ENCODE measurements at places on chromosomes 11 and 22.

GRCh38 chr11:2531987-2532703 lies 87.3 kb downstream of the KCNQ1 start:
- DNase-seq, result no peak

DNA sequence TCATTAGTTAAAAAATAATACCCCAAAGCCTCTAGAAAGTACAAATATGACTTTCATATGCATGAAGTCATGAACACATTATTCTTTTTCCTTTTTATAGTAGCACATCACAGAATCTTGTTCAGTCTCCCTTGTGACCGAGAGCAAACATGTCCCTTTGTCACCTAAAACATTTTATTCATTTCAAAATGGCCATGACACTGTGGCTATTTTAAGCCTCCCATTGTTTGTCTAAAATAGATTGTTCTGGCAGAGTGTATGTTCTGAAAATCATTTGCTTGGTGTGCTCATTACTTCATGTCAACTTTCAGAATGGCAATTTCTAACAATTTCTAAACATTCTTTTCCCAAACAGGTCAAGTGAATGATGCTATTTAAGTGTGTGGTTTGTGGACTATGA lies 865.0 kb downstream of the JRKL start:
- DNase-seq, result no peak

- no peak for DNase-seq
Measured at GRCh38 chr22:44822534-44822933, 70.2 kb downstream of the ARHGAP8 start.

- DNase-seq, result no peak
Measured at GRCh38 chr11:121474680-121475079, 21.9 kb upstream of the SORL1-AS1 start.

GRCh38 chr11:83302151-83302550 lies 16.0 kb upstream of the CCDC90B start:
- DNase-seq, result no peak

GRCh38 chr11:17514476-17514875 lies 29.7 kb downstream of the USH1C start:
- no peak for DNase-seq

Data from NCI-H187 treated with DMSO at 0.1 percent for 48 hours (cell line).